ENCODE measurements at places on chromosomes 2 and 18.

- no peak for DNase-seq
Observed at GRCh38 chr2:160429248-160430000, 64.2 kb downstream of the RBMS1 start.

- no peak for DNase-seq
Observed at GRCh38 chr2:207241198-207241597, 75.5 kb upstream of the KLF7 start.

GRCh38 chr2:98608962-98609604 lies 694 bp downstream of the UNC50 start:
- no peak for DNase-seq

DNA sequence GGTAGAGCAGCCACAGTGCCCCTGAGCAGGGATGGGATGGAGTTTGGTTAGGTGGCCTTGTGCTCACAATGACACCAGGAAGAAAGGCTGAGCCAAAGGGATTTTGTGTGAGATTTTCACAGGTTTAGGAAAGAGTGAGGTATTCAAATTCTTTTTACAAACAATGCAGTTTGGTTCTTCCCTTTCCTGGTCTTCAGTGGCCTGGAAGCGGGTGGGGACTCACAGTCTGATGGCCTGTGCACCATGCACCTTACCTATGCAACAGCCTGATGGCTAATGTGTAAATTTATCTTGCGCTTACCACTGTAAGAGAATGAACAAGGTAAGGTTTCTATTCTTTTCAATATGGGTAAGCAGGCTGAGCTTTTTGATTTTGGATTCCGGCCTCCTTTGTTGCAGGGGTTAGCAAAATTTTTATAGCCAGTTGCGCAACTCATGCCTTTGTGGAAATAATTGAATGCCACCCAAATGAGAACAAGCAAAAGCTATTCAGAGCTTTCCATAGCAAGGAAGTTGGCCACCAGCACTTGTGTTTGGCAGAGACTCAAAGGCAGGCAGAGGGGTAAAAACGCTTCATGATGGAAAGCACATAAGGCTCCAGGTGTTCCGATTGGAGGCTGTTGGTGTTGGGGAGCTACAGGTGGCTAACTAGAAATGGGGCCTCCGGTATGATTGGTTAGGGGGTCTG lies 23.8 kb upstream of the IL1R2 start:
- DNase-seq: no peak

GRCh38 chr2:27446057-27446456 lies 3.9 kb downstream of the KRTCAP3 start:
- DNase-seq: no peak

- no peak for DNase-seq
Observed at GRCh38 chr18:75915941-75916623, 488.6 kb upstream of the SMIM21 start.

GRCh38 chr18:23981369-23981980 lies 33.1 kb upstream of the TTC39C start:
- DNase-seq: no peak

DNA sequence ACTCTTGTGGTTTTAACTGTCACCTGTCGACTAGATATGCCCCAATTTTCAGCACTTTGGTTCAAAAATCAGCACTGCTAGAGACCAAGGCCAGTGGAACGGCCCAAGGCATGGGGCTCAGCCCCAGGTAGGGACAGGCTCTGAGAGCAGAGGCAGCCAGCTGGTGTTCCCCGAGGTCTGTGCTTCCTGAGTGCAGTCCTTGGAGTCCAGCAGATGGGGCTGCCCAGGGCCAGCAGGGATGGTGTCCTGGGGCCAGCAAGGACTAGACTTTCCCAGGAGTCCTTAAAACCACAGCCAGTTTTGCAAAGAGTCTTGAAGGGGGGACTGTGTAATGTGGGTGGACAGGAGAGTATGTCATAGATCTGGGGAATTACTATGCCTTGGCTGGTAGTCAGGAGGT lies 56.3 kb downstream of the POMC start:
- DNase-seq: no peak

DNA sequence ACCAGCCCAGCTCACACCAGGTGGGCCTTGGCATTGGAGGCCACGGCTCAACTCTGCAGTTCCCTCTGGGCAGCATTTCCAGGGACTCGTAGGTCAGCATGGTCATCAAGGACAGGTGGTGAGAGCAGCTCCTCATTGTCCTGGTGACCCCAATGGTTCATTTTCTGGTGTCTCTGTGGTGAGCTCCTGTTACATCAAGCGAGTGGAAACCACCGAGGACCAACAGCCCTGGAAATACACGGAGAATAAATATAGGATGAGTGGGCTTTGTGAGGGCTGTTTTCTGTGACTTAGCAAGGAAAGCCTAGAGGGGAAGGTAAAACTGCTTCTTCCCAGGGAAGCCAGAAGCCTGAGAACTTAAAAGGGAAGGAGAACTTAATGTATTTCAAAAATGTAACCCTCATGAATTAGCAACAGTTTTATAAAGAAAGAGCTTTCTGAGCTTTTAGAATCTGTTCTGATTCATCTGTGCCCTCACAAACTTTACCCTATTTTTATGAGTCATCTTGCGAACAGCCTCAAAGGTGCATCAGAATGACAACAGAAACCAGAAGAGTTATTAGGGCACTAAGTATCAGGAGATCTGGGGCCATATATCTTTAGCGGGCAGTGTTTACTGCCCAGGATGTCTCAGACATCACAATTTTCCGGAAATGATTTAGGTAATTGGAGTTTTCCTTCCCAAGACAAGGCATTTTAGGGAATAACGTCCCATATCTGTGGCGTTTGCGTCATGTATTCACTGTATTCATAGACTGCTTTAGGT lies 18.7 kb downstream of the C2orf92 start:
- DNase-seq: no peak
